ENCODE measurements at places on chromosomes 5 and 9.

DNA sequence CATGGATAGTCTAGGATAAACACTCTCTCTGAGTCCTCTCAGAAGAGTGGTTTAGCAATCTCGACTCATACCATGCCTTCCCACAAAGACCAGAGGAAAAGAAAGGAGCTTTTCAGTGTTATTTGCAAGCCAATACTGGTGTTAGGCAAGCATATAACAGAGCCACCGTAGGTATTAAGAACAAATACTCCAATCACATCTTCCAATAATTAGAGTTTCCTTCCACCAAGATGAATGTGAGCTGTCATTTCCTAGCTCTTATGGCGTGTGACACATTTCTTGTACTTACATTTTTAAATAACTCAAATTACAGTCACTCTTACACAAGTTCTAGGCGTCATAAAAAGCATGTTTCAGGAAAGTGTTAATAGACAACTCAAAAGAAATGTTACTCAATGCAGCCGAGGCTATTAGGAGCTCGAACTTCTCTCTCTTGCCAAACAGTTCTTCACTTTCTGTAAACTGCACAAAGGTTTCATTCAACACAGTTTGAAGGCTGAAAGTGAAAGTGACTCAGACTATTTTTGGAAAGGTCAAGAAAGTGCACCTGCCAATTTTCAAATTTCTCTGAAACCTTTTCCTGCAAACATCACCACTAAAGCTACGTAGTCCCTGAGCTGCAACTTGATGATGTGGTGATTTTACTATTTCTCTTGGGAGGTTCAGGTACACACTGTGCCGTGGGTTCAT, 153.8 kb downstream of the AUH start:
- DNase-seq = no peak

GRCh38 chr5:138755084-138755748, 2.0 kb downstream of the CTNNA1 start:
- no peak for DNase-seq

DNA sequence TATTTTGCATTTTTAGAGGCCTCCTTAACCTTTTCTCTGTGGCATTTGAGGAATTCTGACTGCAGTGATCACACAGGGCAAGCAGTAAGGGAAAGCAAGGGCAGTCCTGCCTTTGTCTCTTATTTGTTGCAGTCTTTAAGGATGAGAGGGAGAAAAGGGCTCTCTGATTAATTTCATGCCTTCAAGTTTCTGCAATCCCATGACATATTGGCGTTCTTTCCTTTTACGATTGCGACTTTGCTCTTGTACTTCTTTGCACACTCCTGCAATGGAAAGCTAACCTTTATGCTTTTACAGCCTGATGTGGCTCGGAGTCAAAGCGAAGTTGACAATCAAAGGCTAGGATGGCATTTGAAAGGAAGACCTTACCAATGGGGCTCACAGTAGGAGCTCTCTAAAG, 698.4 kb downstream of the DNAH5 start:
- DNase-seq = no peak

DNA sequence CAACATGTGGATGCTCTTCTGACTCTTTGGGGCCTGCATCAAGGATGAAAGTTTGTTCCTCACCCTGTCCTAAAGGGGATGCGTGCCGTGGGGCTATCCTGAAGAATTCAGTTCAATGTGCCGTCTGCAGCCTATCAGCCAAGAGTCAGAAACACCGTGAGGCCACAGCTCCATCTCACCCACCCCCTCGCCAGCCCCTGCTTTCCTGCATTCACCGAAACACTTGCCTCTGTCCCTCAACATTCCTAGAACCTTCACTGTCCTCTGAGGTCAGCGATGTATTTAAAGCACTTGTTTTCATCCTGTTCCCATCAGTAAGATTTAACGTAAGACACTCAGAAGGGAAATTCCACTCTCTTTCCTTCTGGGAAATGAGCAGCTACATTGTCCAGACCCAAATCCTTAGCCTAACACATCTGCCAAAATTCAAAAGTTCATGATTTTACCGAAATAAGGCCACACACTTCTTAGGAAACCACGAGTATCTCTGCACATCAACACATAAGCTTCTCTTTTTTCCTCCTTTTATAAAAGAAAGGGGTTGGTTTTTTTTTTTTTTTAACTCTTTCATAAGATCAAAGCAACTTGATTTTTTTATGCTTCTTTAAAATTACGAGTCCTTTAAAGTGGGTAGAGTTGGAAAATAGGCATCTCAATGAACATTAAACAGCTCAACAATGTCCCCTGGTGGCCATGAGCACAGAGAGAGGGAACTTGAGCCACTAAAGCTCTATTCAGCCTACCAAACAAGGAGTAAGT, 100.7 kb downstream of the SUSD1 start:
- no peak for DNase-seq

Measured in NCI-H1436 treated with DMSO at 0.1 percent for 48 hours (cell line).